Activated T-cell treated with anti-CD3 and anti-CD28 coated beads, Interleukin-2, amount 50 U/mL, for 72 hours (primary cell): ENCODE measurements at places on chromosomes 11 and 22. TPM values are rescaled to one million over a fixed set of nuclear protein-coding genes. Genes with fewer than 3 reads are reported as not detected.
A peak's percentile ranks its signal among the peaks of the same experiment; 100 is the strongest.

The ST14 gene
- not detected for total RNA-seq

The FADS1 gene
- total RNA-seq, result 17.7 TPM

The RTCB gene
- total RNA-seq, result 106 TPM

The NPAT gene
- 24.8 TPM for total RNA-seq

The KLHL22 gene
- 26.5 TPM for total RNA-seq

The GRAP2 gene
- 56.4 TPM for total RNA-seq

The SLC43A3 gene
- total RNA-seq, result 159 TPM

The CASP1 gene
- total RNA-seq, result 20.4 TPM

The SLC6A5 gene
- total RNA-seq, result not detected

The RFPL2 gene
- total RNA-seq, result 0.50 TPM

The SCN4B gene
- 0.46 TPM for total RNA-seq

The FADD gene
- 31.4 TPM for total RNA-seq

The CCDC116 gene
- total RNA-seq, result 0.22 TPM

The GSTT2B gene
- not detected for total RNA-seq

GRCh38 chr11:134524896-134525845, 113.1 kb upstream of the B3GAT1 start:
- no peak for DNase-seq

DNA sequence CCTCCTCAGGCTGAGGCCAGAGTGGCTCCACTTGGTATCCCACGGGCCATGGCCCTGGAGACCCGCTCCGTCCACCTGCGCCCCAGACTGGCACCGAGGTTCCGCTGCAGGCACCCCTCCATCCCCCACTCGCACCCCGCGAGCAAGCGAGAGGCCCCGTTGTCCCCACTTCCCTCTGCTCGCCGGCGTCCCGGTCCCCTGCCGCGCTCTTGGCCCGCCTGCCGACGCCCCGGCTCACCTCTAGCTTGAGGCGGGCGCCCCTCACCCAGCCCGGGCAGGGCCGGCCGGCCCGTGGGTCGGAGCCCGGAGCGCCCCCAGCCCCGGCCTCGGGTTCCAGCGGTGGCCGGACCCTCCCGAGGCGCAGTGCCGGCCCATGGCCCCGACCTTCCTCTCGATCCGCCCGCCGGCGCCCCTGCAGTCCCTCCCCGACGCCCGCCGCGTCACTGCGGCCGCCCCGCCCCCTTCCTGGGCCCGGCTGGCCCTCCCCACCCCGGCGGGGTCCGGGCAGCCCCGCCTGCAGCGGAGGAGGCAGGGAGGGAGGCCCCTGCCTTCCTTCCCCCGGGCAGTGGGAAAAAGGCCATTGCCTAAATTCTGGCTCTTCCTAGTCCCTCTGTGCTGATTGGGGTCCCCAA, at the start of gene PITPNM1:
TSS of gene PITPNM1 (minus strand) at position 414 of the 632 bp plus-strand sequence. CDS start 1,183 bp downstream, outside the sequence.
- DNase-seq, result peak; percentile 85

DNA sequence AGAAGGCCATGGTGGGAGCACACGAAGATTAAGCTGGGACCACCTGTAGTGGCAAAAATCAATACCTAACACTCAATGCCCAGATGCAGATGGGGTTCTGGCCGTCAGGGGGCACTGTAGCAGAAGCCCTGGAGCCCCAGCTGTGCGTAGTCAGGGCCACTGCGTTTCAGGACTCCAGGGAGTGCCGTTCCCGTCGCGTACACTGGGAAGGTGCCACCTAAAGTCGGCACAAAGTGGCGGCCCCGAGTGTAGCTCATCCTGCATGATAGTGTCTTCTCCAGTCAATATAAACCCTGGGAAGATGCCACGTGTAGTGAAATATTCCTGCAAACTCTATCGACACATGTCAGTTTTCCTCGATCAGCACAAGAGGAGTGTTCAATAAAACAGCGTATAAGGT, 123.8 kb upstream of the NTM start:
- no peak for DNase-seq

GRCh38 chr11:69352166-69352565, 58.2 kb downstream of the MYEOV start:
- no peak for DNase-seq

GRCh38 chr11:93730108-93731107, 10.9 kb downstream of the TAF1D start:
- no peak for DNase-seq

DNA sequence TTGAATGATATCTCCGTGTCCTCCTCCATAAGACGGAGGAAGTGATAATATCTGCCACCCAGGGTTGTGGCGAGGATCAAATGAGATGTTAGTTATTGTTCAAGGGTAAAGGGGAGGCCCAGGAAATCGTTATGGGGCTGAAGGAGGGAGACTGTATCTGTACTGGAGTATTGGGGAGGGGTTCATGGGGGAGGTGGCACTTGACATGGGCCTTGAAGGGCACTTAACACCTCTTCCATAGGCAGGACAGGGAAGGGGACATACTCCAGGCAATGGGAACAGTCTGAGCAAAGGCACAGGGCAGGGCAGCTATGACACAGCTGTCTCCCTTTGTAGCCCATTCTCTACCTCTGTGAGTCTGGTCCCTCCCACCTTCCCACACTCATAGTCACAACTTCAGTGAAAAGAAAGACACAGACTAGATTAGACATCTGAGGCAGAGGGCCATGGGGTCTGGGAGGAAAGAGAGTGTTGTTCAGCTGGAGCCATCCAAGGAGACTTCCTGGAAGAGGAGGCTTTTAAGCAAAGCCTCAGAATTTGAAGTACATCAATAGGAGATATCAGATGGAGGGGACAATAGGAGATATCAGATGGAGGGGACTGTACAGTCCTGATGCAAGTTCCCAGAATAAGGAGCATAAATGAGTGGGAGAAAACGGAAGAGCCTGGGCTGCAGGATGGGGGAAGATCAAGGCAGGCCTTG, 15.8 kb upstream of the DGKZ start:
- DNase-seq, result peak; percentile 38

GRCh38 chr22:30982512-30982911, 13.4 kb downstream of the TUG1 start:
- no peak for DNase-seq

- no peak for DNase-seq
These were observed 321.1 kb downstream of the AASDHPPT start for GRCh38 chr11:106398502-106399075.

DNA sequence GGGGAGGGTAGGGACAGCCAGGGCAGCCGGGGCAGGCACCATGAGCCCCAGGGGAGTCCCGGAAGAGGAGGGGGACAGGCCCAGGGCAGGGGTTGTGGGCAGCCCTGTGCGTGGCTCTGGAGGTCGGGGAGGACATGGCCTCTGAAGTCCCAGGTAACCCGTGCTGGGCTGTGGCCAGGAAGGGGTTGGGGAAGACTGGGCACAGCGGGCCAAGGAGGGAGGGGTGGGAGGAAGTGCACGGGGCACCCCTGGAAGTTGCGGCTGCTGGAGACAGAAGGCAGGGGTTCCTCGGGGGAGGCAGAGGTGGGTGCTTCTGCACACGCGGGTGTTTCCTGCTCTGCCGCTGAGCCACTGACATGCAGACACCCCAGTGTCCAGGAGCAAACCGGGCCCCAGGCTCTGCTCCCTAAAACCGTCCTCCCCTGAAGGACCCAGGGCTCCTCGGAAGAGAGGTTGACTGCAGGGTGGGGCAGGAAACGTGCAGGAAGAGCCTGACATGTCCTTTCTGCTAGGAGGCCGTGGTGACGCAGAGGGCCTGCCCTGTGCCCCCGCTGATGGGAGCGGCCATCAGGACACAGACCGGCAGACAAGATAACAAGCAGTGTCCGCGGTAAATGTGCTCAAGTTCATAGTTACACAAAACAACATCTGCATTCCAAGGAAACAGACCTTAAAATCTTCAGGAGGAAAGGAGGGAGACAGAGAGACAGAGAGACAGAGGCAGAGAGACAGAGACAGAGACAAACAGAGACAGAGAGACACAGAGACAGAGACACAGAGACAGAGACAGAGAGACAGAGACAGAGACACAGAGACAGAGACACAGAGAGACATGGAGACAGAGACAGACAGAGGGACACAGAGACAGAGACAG, 5.7 kb downstream of the TNNI2 start:
- DNase-seq, result peak; percentile 42

- no peak for DNase-seq
These were observed 35.1 kb upstream of the RAB1B start for GRCh38 chr11:66233301-66233700.

- no peak for DNase-seq
These were observed 494 bp downstream of the ZDHHC5 start for GRCh38 chr11:57668434-57668782.

DNA sequence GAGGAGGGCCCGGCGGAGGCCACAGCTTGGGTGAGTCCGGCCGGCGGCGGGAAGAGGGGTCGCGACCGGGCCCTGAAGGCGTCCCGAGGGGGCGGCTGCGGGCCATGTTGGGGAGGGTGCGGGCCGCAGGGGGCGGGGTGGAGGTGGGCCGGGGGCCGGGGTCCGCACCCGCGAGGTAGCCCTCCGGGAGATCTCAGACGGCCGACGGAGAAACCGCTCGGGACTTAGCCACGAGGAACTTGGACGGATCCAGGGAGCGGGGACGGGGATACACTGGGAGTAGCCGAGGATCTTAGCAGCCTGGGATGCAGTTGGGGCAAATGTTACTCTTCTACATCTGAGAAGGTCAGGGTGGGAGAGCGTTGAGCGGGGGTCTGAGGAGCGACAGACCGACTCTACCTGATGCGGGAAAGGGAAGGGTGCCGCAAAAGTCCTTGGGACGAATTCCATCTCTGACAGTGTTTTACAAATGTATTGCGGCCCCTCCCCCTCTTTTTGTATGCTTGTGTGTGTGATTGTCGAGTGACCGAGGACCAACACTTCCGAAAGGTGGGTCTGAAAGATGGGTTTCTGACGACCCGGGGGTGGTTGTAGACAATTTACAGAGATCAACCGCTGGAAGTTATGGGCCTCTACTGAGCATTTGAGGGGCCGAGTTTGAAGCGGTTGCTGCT, 658 bp downstream of the STIP1 start:
- peak; percentile 56 for DNase-seq

- no peak for DNase-seq
These were observed 5.5 kb upstream of the NNMT start for GRCh38 chr11:114290503-114291235.

DNA sequence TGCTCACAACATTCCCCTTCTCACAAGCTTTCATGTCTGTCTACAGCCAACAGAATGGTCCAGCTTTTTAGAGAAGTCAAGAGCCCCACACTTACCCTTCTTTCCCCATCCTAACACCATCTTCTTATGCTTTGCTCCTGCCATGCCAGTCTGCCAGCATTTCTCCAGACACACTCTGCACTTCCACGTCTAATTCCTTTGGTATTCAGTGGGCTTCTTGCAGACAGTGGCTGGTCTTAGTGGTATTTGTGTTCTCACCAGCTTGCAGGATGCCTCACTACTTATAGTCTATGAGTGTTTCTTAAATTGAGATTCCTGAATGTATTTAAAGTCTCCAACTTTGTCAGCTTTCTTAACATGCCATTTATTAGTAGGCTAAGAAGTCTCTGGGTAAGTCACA, 154.4 kb downstream of the BBOX1 start:
- DNase-seq, result no peak

- DNase-seq, result no peak
These were observed 508.2 kb downstream of the METTL15 start for GRCh38 chr11:28616160-28616965.

GRCh38 chr11:62505440-62506091, 41.0 kb downstream of the AHNAK start:
- DNase-seq, result no peak

- DNase-seq, result no peak
These were observed 29.3 kb upstream of the PAMR1 start for GRCh38 chr11:35554491-35555437.

- no peak for DNase-seq
These were observed 46.1 kb downstream of the ARFGAP2 start for GRCh38 chr11:47130543-47130942.

- no peak for DNase-seq
These were observed 39.6 kb downstream of the TBC1D22A start for GRCh38 chr22:46801826-46802607.

GRCh38 chr11:78926633-78927338, 352.1 kb upstream of the NARS2 start:
- DNase-seq, result no peak

GRCh38 chr11:64291752-64292459, 804 bp downstream of the KCNK4 start:
- no peak for DNase-seq

DNA sequence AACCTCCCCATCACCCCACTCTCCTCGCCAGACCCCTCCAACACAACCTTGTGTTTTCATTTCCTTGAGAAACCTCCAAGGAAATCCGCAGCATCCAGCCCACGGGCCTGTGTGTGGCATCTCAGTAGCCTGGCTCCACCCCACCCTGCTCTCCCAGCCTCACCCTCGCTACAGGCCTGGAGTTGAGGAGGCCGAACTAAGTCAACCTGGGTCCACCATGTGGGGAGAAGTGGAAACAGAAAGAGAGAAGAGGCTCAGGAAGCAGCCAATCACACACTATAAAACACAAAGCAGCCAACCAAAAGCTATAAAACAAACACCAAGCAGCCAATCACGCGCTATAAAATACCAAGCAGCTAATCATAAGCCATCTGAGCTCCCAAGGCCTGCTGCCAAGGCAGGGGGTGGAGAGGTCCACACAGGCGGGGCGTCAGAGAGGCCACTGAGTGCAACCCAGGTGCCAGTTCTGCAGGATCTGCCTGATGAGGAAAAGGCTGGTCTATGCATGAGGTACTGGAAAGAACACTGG, 72.0 kb downstream of the MICAL3 start:
- DNase-seq, result no peak

GRCh38 chr11:19735157-19735908, 22.7 kb downstream of the NAV2 start:
- no peak for DNase-seq

GRCh38 chr11:129637983-129638776, 177.5 kb upstream of the TMEM45B start:
- DNase-seq, result no peak

DNA sequence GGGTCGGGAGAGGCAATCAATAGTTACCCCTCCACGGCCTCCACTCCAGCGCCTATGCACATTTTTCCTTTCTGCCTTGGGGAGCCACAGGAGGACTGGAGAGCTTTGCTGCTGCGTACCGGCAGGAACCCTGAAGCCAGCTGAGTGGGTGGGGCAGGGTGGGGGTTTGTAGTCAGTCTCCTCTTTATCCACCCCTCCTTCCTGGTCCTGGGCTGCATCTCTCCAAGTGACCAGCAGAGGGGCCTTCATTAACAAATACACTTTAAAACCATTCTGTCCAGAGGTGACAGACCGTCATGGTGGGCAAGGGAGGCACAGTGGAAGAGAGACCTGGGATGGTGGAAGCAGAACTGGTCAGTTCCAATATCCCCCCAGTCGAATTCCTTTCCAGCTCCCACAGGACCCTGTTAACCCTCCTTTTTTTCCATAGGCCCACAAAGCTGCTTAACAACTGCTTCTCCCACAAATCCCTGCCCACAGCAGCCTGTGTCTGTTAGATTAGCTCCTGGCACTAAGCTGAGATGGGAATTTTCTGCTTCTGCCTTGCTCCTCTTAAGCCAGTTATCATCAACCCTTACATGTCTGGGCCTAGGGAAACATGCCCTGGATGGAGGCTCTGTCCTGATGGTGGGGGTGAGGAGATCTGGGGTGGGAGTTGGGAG, 3.9 kb upstream of the ABCG4 start:
- peak; percentile 36 for DNase-seq
